Left ventricle myocardium superior (tissue), 1 donor: ENCODE measurements at places on chromosomes 1 and 21. TPM values are rescaled to one million over a fixed set of nuclear protein-coding genes. Genes with fewer than 3 reads are reported as not detected.

Gene CD48
- total RNA-seq, result 2.4 TPM

Gene PADI4
- total RNA-seq, result 0.67 TPM

Gene BCL10
- 8.4 TPM for total RNA-seq

Gene CIART
- total RNA-seq, result 15.4 TPM

Gene C1orf141
- total RNA-seq, result not detected

Gene FAM151A
- 1.2 TPM for total RNA-seq

Gene SLC45A3
- 6.6 TPM for total RNA-seq

Gene APOBEC4
- not detected for total RNA-seq

Gene ETNK2
- 3.3 TPM for total RNA-seq

Gene SEMA4A
- total RNA-seq, result 0.69 TPM

Gene GSTM5
- 2.6 TPM for total RNA-seq

Gene TOR3A
- 8.7 TPM for total RNA-seq

Gene SLC30A2
- 6.4 TPM for total RNA-seq

Gene HJV
- total RNA-seq, result 71.9 TPM

GRCh38 chr1:244980605-244981004, 116.3 kb upstream of the HNRNPU start:
- no peak for DNase-seq

DNA sequence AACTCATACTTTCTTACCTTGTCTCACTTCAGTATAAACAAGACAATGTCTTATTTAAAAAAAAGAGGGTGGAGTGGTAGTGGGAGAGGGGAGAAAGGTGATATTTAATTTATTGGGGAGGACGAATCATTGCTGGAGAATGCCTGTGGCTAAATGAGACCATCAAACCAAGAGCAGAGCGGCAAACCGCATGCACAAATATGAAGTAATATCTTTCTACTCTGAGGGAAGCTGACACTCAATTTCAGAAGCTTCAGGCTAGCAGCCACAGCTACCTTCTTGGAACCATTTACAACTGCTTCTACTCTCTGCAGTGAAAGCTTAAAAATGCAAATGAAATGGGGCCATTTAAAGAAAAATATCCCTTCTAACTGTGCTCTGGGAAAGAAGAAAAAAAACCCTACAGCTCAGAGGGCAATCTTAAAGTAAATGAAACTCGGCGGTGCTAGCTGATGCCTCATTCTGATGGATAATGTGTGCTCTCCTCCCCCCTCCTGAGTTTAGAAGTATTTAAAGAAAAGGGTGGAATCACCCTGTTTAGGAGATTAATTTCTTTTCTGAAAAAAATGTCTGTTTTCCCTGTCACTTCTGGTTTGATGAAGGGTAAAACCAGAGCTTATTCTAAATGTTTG, 178.2 kb upstream of the CAMK1G start:
- DNase-seq, result no peak

DNA sequence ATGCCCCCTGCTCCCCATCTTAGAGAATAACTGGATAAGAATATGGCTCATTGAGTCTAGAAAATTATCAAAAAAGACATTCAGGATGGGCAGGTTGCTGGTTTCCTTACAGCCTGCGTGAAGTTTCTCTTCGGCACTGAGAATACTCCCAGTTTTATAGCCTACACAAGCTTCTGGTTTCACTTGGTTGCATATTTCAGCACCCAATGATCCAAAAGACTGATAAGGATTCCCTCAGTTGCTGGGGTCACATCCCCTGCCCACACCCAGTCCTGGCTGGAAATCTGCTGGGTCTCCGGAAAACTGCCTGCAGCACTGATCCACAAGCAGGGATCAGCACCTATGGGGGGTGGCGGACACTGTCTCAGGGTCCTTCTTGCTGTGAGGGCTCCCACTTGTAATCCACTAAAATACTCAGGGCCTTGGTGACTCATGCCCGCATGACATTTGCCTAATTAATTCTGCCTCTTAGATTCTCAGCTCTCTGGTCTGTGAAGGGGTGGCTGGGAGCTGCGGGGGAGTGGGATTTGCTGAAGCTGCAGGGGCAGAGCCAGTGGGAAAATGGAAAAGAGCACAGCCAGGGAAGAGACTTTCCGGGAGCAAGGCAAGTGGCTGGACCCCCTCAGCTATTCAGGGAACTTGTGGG, 142.5 kb downstream of the ZNF648 start:
- no peak for DNase-seq

GRCh38 chr21:30227633-30228404, 11.9 kb upstream of the CLDN8 start:
- no peak for DNase-seq

DNA sequence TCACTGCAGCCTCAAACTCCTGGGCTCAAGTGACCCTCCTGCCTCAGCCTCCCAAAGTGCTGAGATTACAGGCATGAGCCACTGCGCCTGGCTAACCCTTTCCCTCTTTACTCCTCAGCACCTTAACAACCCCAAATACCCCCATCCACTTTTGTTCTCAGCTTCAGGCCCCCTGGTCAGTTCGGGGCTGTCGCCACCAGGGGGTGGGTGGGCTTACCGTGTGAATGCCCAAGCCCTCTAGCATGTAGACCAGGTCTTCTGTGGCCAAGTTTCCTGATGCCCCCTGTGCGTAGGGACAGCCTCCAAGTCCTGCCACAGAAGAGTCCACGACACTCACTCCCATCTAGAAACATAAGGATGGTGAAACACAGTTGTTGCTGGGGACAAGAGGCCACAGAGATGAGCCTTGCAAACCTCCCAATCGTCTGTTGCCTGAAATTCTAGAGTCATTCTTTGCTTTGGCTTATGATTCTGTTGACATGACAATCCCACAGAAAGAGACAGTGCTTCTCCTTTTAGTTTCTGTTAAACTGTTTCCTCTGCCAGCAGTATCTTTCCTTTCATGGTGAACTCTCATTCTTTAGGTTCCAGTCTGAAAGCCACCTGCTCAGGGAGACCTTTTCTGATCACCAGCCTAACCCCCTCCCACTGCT, 3.8 kb upstream of the GALE start:
- DNase-seq, result no peak

DNA sequence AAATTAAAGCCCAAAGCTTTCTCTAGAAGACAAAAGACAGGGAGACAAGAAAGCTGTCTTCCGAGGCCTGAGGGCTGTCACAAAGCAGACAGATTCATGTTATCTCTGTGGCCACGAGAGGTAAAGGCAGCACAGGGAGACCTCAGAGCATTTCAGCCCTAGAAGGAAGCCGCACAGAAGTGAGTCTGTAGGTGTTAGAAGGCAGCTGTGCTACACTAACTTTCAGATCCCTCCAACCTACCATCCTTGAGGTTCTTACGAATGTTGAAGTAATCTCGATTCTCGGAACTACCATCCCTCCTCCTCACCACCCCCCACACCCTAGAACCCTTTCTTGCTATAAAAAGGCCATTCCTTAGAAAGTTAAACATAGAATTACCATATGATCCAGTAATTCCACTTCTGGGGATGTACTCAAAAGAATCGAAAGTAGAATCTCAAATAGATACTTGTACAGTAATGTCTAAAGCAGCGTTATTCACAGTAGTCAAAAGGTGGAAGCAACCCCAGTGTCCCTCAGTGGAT, 21.5 kb upstream of the LYST start:
- no peak for DNase-seq

DNA sequence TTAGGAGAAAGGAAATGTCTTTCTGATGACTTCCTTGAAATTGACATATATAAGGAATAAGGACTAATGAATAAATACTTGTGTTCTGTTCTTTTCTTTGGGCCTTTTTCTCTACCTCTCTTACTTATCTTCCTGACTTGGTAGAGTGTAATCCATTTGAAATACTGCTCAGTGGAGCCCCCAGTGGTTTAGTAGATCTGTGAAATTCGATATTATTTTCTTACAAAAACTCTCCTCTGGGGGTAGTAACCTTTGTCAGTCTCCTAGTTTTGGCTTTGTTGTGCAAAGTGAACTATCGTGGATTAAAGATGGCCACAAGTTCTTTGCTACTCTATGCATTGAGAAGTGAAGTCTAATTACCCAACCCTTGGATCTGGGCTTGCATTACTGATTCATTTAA, 48.8 kb downstream of the DUSP10 start:
- no peak for DNase-seq

DNA sequence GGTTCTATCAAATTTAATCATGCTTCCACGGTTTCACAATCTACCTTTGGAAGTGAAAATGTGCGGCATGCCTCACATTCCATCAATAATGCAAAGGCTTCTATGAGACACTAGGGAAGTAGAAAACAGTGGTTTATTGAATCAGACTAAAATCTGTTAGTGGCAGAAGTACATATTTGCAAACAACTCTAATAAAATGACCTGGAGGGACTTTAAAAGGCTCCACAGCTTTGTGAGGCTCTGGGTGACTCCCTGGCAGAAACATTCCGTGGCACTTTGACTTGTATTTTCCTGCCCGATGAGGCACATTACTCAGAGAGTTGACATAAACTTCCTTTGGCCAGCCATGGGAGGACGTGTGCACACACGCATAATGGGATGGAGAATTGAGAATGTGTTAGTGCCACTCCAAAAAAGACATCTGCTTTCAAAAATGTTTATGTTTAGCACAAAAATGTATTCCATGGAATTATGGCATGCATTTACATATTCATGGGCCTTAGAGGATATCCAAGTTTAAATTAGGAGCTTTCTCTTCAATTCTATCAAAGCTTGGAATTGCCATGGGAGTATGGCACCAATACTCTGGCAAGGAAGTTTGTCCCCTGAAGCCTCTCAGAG, 60.0 kb upstream of the SSX2IP start:
- no peak for DNase-seq

DNA sequence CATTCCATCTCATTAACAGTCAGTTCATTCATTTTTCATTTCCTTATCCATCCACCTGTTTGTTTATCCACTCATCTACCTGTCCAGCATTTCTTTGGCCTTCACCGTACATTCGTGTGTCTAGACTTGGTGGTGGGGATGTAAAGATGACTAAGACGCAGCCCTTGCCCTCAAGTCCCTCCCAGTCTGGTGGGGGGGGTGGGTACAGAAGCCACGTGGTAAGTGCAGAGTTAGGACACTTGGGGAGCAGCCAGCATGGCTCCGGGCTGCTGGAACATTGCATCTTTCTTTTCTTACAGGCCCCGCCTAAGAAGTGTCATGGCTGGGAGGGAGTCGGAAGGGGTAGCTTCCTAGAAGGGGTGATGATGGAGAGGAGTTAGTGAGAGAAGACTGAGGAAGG, 17.2 kb downstream of the KIF26B start:
- no peak for DNase-seq

GRCh38 chr1:152067150-152067549, 21.7 kb downstream of the TCHHL1 start:
- no peak for DNase-seq

GRCh38 chr21:45430521-45431501, 25.8 kb downstream of the COL18A1 start:
- no peak for DNase-seq

GRCh38 chr1:183989078-183989577, 48.4 kb downstream of the COLGALT2 start:
- DNase-seq, result peak; percentile 61

DNA sequence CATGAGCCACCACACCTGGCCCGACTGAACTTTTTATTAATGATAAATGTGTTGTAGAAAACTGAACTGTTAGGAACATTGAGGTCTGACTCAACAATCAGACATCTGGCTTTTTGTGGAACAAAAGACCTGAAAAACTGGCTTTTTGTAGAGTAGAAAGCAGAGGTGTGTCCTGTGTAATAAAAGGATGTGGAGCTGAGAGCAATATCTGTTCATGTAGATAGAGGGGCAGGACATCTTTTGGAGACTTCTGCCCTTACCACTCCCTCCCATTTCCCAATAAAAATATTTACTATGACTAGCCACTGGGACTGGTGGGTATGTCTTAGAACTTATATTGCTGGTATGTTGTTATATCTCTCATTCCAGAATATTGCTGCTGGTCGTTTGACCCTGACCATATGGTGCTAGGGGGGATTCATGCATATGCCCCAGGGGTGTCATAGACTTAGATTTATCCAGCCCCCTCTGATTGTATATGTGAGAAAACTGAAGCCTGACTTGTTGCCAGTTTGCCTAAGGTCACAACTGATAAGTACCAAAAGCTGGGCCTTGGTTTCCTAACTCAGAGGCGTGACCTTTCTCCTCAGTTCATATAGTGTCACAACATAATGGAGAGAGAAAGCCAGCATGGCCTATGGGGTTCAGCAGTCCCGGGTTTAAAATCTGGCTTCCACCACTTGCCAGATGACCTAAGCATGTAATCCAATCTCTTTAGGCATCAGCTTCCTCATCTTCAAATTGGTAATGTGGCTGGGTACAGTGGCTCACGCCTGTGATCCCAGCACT, 33.5 kb upstream of the PIGV start:
- no peak for DNase-seq

DNA sequence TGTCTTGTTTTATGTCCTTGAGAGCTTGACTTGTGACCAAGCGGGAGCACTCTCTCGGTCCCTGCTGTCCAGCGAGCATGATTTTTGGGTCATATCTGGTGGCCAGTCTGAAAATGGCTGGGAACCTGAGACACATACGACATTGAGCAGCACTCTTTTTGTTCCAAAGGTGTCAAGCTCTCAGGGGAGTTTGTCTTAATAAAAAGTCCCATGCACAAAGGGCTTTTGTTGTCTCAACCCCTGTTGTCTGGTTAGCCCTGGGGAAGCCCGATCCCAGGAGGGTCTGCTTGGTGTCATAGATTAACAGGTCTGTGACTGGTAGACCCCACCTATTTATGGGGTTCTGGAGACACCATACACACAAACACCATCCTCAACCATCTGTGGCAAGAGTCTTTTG, 57.8 kb upstream of the KLHDC7A start:
- DNase-seq, result no peak

DNA sequence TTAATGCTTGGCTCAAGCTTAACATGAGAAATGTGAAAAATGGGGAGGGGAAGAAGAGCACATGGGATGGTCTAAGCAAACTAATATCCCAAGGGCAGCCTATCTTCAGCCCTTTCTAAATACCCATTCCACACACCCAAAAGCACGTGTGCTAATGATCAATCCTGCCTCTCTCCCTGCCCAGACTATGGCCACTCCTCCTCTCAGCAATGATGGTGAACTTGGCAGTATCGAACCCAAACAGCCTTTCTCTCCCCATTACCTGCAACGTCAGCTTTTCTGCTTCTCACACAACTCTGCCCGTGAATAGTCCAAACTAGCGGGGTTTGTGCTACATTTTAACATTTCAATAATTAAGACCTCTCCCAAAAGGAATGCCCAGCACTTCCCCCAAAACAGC, 41.6 kb downstream of the SSBP3 start:
- DNase-seq, result no peak

DNA sequence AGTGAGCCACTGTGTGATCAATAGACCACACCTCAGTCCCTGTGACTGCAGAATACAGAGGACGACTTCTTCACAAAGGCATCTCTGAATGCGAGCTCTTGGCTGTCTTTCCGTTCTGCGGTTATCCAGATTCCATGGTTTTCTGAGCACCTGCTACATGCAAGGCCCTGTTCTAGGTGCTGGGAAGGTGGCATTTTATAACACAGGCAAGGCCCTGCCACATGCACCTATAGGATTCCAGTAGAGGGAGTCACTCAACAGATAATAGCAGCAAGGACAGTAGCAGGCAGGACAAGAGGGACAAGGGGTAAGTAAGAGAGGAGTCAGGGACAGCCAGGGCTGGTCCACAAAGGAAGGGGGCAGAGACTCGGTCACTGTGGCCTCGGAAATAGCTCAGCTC, 9.0 kb downstream of the URB1 start:
- DNase-seq, result no peak
